ENCODE measurements at places on chromosomes 11 and 22. TPM values are rescaled to one million over a fixed set of nuclear protein-coding genes. Genes with fewer than 3 reads are reported as not detected.

DNA sequence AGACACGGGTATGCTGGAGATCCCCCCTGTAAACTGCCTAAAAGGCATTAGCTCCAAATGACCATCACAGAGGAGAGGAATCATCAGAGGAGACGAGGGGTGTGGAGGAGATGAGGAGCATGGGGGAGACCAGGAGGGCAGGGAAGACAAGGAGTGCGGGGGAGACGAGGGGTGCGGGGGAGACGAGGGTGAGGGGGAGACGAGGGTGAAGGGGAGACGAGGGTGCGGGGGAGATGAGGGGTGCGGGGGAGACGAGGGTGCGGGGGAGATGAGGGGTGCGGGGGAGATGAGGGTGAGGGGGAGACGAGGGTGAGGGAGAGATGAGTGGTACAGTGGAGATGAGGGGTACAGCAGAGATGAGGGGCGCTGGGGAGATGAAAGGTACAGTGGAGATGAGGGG lies 17.5 kb upstream of the GAL start:
- DNase-seq: no peak

SIRT3 gene
- total RNA-seq: 11.1 TPM

DEFB131B gene
- not detected for total RNA-seq

DNA sequence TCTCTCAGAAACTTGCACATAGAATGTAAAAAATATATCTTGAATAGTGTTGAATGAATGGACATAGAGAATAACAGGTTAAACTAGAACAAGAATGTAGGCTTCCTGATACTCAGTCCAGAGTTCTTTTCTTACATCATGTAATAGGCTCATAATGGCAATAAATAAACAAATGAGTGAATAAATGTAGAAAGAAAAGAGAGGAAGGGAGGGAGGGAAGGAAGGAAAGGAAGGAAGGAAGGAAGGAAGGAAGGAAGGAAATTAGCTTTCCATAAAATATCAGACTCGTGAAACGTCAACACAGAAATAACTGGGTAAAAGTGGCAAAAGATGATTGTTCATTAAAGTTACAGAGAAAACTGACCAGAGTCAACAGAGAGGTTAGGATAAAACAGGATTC lies 2001.0 kb downstream of the LRRC4C start:
- no peak for DNase-seq

DNA sequence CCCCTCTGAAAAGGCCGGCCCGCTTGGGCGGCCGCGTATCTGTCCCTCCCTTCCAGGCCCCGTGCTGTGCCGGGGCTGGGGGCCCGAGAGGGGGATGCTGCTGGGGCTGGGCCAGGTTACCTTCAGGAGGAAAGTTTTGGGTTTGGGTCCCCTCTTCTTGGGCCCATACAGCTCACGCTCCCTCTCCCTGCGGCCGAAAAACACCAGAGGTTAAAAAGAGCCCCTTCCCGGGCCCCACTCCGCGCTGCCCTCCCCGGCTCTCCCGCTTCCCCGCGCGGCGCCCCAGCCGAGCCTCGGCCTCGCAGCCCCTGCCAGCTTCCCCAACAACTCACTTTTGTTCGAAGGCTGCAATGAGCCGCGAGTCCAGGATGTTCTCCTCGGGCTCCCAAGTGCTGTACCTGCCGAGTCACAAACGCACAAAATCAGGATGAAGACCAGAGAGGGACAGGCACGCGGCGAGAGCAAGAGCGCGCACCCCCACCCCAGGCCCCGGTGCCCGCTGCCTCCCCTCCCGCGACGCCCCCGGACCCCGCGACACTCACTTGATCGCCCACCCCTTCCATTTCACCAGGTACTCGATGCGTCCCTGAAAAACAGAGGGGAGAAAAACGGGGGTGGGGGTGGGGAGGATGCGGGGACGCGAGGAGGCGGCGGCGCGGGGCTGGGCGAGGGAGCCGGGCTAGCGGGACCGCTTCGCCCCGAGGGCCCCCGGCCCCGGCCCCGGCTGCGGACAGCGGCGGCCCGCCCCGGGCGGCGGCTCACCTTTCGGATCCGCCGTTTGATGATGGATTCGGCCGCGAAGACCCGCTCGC lies 450 bp downstream of the CBX6 start:
- DNase-seq: peak; percentile 42

KCTD14 gene
- total RNA-seq: 1.7 TPM

DNA sequence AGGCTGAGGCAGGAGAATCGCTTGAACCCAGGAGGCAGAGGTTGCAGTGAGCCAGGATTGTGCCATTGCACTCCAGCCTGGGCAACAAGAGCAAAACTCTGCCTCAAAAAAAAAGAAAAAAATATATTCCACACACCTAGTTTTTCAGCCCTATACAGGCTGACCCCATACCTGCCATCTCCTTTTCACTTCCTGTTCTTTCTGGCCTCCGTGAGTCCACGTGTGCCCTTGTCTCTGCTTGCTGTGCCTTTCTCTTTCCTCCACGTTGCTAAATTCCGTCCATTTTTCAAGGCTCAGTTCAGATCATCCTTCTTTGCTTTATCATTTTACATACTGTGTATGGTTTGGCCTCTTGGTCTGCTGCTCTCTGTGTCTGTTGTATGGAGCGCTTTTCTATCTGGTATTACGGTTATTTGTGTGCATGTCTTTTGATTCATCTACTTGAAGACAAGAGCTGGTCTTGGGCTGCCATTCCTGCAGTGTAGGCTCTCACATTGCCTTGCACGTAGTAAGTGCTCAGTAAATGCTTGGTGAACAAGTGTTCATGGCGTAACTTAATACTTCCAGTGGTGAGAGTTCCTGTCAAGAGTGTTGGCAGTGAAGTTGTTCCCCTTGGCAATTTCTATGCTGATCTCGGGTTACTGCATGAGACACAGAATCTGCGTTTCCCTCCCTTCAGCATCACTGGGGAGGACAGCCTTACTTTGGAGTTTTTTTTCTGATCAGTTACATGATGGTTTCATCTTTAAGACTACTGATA lies 57.5 kb downstream of the PTPRJ start:
- no peak for DNase-seq

Measured in ovary (tissue), 10 donors.